ENCODE measurements at places on chromosomes 11 and 22.
A peak's percentile ranks its signal among the peaks of the same experiment; 100 is the strongest.

- DNase-seq = no peak
Observed at GRCh38 chr22:46508491-46508999, 28.9 kb downstream of the CELSR1 start.

DNA sequence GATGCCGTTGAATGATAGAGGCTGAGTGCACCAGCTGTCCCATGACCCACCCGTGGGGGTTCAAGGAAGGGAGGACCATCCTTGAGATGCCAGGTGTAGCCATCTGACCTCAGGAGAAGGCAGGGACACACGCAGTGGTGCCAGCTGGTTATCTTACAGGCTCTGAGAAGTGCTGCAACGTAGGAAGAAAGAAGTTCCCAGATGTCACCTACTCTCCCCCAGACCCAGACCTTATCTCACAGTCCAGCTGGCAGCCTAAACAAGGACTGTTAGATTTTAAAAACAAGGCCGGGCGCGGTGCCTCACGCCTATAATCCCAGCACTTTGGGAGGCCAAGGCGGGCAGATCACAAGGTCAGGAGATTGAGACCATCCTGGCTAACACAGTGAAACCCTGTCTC, 1307.6 kb downstream of the TBC1D22A start:
- no peak for DNase-seq

DNA sequence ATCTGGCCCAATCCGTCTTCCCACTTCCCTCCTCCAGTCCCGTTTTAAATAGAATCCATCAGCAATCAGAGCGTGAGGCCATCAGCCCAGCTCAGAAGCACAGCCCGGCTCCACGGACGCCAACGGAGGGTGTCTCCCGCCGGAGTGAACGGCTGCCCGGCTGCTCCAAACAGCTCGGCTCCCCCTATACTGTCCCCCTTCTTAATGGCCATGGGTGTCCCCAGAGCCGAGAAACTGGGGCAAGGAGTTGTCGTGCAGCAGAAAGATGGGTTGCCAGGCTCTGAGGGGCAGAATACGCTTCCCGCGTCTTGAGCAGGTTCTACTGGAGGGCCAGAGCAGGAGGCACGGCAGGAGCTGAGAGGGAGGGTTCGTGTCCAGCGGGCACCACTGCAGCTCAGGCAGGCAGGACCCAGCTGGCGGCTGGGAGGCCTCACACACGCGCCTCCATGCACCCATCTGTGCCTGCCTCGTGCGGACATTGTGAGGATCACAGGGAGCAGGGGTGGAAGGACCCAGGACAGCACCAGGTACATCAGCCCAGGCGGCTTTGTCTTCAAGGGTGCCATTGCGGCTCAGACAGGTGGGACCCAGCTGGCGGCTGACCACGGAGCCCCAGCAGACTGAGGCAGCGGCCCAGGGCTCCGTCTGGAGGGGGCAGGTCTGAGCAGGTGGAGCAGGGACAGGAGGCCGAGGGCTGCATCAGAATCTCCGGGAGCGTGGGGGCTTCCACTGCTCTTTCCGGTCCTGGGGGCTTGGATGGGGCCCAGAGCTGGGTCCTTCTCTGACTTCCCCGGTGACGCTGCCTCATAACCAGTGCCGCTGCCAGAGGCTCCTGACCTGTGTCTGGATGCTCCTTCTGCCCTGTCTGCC, 882.7 kb downstream of the BRD1 start:
- no peak for DNase-seq

GRCh38 chr11:122656073-122656630, 630 bp downstream of the UBASH3B start:
- DNase-seq = peak; percentile 52

DNA sequence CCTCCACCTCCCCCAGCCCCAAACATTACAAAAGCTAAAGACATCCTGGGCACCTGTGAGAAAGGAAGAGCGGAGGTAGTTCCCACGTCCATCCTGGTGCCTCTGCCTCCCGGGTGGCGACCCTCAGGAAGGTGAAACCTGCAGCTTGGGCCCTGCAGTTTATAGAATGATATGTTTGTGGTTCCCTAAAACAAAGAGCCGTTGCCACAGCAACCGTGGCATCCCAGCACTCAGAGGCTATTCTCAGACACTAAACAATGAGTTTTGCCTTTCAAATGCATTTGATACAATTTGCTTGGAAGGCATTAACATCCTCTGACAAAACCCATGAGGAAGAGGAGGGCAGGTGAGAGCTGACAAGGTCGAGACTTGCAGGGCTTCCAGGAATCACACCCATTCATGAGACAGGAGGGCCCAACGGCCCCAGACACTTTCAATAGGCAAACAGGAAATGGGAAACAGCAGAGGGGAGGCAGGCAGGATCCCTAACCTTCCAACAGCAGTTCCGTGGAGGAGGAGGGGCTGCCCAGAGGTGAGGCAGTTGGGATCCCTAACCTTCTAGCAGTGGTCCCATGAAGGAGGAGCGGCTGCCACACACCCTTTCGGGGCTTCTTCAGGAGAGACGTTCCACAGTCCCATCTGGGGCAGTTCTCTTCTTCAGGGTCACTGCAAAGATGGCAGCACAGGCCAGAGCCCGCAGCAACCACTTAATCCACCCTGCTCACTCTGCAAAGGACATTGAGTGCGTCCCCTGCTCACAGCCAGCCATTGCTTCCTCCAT, 379.2 kb downstream of the SHANK2 start:
- no peak for DNase-seq

Measured in activated naive CD4-positive, alpha-beta T cell (primary cell).